ENCODE measurements at places on chromosomes 2 and 18.

GRCh38 chr2:720842-721241 lies 43.6 kb upstream of the TMEM18 start:
- no peak for DNase-seq

DNA sequence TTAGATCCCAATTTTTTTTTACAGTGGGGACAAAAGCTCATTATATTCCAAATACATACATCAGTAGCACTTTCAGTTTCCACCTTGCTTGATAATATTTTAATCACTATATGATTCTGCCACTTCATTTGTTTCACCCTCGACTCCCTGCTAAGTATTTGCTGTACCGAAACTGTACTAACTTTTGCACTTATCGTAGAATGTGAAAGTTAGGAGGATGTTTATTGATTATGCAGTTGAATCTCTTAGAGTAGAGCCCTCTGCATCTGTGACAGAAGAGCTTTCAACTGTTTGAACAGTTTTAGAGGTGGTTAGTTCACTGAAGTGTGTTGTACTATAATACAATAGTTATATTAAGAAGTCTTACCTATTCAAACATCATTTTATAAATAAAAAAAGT lies 20.8 kb downstream of the NCOA1 start:
- no peak for DNase-seq

GRCh38 chr2:28663359-28663758 lies 88.3 kb upstream of the PPP1CB start:
- DNase-seq: no peak

- DNase-seq: no peak
Measured at GRCh38 chr2:126642031-126642430, 13.9 kb upstream of the GYPC start.

DNA sequence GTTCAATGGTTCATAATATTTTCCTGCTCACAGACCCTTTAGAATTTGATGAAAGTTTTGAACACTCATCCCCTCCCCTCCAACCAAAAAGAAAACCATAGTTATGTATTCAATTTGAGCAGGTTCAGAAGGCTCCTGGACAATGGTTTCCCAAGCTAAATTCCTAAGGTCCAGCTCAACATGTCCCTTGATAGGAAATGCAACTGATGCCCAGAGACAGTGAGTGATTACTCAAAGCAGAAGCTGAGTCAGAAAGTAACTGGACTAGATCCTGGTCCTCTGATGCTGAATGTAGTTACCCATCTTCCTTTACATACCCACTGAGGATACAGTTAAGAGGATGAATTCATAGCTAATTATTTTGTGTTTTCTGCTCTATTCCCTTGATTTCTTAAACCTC lies 218.9 kb upstream of the NCKAP5 start:
- DNase-seq: no peak

DNA sequence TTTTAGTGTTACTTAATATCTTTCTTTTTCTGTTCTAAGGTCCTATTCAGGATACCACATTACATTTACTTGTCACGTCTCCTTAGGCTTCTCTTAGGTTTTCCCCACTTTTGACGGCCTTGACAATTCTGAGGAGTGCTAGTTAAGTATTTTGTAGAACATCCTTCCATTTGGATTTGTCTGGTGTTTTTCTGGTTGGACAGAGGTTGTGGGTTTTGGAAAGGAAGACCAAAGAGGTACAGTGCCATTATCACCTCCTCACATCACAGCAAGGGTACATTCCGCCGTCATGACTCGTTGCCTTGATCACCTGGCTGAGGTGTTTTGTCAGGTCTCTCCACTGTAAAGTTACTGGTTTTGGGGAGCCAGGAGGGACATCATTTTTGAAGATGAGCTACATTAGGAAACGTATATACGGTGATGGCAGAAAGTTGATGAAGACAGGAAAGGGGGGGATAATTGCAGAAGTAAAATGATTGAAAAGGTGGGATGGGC lies 88.4 kb upstream of the TMEM247 start:
- DNase-seq: no peak

GRCh38 chr2:28052691-28053090 lies 162.2 kb downstream of the BABAM2 start:
- no peak for DNase-seq

- DNase-seq: no peak
Measured at GRCh38 chr2:64478502-64479230, 24.7 kb downstream of the LGALSL start.

DNA sequence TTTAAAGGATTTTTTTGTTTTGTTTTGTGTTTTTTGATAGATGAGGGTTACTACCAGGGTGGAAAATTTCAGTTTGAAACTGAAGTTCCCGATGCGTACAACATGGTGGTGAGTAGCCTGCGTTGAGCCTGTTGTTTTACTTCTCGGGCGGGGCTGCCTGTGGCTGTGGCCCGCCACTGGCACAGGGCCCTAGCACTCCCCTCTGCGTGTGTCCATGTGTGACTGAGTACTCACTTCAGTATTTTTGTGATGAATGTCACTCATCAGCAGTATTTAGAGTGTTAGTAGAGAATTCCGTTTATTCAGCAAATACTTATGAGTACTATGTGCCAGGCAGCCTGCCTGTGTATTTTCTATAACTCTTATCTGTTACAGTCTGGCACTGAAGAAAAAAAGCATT lies 44.3 kb upstream of the SCLY start:
- DNase-seq: no peak

DNA sequence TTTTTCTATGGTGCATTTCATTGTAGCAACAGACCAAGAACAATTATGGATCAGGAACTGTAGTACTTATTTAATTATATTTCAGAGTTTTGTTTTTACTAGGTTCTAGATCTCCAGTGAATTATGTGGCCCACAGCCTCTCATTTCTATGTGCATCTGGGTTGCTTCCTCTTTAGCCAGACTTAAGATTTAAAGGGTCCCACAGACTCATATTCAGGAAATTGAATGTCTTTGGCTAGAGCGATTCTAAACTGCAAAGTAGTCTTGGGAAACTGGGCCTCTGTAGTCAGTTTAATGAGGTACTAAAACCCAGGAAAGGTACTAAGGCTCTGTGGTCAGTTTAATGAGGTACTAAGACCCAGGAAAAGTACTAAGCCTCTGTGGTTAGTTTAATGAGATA lies 94.4 kb downstream of the LYPD6B start:
- no peak for DNase-seq

- DNase-seq: no peak
Measured at GRCh38 chr2:157644776-157645175, 16.1 kb upstream of the ACVR1C start.
